ENCODE measurements at places on chromosomes 1 and 21.

GRCh38 chr1:26991310-26992116 lies 2.0 kb upstream of the TRNP1 start:
- DNase-seq, result no peak

DNA sequence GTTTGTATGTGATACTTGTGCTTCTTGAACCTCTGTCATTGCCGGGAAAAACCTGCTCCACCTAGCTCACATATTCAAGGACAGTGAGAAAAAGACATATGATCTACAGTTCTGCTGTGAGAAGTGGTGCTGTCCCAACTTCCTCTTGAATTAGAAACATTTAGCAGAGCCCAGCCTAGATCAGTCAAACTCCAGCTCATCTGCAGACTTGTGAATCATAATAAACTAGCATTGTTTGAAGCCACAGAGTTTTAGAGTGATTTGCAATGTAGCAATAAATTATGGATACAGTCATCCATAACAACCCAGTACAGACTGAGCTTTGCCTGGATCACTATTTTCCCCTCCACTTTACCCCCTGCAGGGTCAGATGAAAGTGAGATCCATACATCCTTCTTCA lies 497.8 kb downstream of the PLA2G4A start:
- DNase-seq, result no peak

DNA sequence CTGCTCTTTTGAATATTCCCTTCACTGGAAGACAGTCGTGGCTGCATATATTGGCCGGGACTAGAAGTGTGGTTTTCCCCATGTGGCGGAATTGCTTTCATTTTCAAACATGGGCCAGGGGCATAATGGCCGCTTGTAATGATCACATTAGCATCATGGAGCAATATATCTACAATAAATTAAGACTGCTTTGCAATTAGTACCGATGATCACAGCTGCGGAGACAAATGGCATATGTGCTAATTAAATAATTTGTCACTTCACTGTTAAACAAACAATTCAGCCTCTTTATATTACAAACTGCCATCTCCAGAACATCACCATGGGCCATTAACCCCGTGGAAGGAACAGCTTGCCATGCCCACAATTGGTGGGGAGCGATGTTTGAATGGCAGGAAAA lies 68.2 kb upstream of the OLIG2 start:
- DNase-seq, result no peak

- DNase-seq, result peak; percentile 28
Observed at GRCh38 chr1:192445839-192446489, 129.2 kb downstream of the RGS21 start.

DNA sequence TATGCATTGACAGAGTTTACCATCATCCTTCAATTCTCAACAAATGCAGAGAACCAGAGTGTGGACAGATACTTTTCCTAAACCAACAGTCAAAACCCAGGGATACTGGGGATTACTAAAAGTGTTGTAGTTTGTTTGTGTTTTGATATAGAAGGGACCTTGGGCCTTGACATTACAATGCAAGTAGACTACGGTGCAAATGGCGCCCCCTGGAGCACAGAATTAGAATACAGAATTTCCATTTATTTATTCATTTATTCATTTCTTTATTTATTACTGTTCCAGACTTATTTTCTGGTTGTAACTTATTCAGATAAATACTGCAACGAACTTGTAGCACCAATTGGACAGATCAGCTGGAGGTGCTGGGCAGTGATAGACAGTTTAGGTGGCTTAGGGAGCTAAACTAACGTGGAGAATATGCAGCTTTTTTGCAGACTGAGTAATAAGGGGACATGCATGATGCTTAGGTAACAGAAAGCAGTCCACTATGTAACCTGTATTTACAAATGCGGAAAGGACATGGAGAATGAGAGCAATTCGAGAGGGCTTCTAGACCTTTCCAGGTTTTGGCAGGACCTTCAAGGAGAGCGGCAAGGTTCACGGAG lies 42.6 kb downstream of the KIRREL1 start:
- DNase-seq, result no peak

GRCh38 chr1:41474490-41475271 lies 9.8 kb downstream of the EDN2 start:
- DNase-seq, result no peak

DNA sequence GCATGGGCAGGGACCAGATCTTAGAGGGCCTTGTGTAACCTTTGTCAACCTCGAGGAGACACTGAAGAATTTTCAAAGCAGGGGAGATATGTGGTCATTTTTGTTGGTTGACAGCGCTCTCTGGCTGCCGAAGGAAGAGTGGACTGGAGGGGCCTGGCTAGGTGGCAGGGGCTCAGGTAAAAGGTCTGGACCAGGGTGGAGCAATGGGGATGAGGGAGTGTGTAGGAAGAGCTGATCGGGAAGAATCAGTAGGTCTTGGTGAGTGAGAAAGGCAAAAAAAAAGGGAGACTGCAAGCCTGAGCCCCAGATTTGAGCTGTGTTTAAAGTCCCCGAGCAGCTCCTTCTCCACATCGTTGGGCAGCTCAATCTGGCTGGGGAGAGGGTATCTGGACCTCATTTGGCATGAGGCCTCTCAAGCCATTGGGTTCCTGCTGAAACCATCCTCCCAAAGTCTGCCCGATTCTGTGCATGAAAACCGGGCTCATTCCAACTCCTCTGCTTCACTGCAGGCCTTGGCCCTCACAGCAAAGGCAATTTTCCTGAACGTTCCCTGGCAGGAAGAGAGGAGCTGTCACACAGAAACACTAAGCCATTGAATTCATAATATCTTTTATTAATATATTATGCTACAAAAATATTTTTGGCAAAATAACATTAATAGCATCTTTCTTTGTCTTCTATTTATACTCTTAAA lies 237.1 kb downstream of the TRABD2B start:
- no peak for DNase-seq

DNA sequence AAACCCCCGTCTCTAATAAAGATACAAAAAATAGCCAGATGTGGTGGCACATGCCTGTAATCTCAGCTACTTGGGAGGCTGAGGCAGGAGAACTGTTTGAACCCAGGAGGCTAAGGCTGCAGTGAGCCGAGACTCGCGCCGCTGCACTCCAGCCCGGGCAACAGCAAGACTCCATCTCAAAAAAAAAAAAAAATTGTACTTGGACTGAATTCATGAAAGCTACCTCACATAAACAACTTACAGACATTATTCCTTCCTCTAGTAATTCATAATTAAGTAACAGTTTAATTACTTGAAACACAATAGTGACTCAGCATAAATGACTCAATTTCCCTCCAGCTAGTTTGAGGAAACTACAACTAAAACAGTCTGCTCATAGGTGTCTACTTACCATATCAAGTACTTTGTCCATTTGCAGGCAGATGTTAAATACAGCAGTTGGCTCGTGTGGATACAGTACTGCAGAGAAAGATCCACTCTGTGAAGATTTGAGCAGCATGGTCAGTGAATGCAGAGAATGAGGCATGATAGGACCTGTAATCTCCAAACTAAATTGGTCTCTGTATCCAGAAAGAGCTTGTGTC lies 9.4 kb downstream of the DONSON start:
- DNase-seq, result no peak

DNA sequence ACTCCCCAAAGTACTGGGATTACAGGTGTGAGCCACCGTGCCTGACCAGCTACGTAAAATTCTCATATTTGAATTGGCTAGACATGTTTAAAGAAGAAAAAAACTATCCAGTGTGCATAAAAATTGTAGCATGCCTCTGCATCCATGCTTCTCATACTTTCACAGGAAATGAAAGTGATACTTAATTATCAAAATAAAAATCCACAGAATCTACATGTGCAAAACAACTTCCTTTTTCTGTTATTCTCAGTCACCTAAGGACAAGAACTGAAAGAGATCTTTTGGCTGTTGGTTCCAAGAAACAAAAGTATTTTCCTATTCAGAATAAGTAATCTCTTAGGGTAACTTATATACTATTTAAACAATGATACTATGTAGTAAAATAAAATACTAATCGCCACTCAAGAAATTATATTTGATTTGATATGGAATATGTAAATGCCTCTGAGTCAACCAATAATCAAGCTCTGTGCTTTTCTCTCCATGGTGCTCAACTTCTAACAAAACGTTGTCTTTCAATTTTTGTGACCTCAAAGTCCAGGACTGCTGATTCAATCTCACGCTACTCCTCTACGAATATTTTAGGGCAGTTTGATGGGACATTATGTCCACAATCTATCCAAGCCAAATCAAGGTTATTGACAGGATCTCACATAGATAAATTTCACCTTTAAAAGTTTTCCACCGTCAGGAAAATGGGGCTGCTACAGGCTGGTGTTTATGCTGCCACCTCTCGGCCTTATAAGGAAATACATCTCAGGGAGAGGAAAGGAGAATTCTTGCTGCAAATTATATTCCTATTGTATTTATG lies 102.7 kb downstream of the ZNF281 start:
- DNase-seq, result no peak

DNA sequence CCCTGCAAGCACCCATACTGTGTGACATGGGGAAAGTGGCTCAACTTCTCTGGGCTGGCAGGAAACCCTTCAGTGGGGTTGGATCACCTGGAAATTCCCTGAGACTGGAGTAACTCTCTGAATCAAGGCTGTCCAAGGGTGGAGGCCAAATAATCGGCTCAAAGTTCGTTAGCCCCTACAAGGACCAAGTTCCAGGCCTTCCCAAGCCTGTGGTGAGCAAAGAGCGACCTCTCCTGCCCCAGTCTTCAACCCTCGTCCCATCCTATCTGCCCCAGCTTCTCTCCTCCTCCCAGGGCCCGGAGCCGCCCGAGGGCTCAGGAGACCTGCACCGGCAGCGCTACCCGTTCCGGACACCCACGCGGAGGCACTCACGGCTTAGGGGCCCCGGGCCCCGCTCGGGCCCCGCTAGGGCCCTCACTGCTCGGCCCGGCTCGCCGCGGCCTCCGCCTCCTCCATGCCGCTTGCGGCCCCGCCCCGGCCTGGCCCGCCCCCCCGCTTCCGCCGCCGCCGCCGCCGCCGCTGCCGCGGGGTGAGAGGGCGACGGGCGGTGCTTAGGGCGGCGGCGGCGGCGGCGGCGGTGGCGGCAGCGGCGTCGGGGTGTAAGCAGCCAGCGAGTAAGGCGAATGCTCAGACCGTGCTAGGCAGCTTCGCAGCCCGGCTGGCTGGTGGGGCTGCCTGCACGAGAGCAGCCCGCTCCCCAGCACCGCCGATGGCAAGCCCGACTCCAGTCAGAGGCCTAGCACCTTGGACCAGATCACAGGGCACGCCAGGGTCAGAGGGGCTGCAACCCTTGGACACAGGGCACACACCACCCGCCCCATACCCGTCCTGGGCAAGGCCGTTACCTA lies at the start of gene POMGNT1:
Gene POMGNT1, minus strand, starts transcription at position 471 of the 848 bp plus-strand sequence. CDS start 613 bp downstream, outside the sequence.
- peak; percentile 60 for DNase-seq

- DNase-seq, result no peak
Observed at GRCh38 chr21:33265664-33266049, 510 bp upstream of the IL10RB start.

DNA sequence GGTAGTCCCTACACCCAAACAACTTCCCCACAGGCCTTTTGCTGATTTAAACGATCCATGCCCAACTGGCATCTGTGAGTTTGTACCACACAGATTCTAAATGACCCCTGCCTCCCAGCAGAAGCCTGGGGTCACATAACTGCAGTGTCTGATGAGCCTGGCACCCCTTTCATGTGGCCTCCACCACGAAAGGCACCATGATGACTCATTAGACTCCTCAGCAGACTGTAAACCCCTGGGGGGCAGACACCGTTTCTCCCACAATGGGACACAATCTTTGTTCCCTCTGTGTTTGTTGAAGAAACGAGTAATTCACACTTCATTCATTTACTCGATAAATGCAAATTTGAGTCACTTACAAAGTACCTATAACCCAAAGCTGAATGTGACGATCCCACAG lies 81.6 kb downstream of the CCDC185 start:
- no peak for DNase-seq

DNA sequence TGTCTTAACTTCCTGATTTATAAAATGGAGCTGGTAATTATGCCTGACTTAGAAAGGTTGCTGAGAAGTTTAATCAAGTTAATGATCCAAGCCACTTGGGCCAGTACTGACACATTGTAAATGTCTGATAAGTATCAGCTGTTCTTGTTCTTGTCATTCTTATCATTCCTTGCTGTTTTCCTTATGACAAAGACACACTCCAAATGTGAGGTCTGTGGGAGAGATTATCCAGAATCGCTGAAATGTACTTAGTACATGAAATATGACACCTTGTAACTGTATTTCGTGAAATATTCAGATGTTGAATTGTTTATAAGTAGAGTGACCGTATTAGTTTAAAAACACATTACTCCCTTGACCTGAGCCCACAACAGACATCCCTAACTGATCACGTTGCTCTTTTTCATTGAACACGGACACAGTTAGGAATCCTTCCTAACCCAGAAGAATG lies 6.1 kb downstream of the AADACL4 start:
- no peak for DNase-seq

DNA sequence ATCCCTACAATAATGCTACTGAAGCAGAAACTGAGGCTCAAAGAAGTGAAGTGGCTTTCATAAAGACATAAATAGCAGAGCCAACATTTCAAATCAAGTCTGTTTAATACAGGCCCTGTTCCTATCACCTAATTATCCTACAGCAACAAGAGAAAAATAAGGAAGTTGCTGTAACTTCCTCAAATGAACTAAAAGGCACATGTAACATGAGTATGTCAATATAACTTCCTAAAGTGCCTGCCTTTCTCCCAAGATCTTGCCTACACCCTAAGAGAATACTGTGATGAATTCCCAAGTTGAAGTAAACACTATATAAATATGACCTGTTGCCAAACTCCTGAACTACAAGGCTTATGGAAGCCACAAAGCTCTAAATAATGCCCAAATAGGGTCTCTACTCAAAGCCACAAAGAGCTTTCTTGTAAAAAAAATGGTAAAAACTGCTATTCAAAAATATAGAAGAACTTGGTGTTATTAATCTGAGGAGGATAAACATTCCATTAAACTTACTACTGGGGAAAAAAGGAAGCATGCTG lies 8.6 kb downstream of the BEND5 start:
- DNase-seq, result no peak

- no peak for DNase-seq
Observed at GRCh38 chr1:30920827-30921226, 12.3 kb upstream of the SDC3 start.

DNA sequence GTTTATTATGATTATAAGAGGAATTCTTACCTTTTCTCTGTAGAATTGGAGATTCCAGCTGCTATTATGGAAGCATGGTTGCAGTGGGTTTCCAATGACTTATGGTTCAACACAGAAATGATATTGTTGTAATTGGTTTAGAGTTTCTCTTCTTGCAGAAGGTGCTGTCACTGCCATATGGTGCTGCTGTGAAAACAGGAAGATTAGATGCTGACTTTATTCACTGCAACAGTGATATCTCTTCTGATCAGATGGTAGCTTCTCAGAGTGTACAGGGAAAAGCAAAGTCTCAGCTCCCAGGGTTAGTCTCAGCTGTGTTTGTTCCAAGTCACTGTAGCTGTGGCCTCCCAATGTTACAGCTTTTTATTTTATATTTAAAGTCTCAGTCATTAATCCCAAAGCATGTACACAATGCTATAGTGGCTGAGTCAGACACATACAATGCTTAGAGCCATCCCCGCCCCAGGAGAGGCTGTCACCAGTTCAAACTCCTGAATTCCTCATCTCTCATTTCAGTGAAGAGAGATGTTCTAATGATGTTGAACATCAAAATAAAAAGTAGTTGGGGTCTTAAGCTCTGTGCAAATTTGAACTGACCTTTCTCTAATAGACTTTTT lies 42.7 kb upstream of the RGS2 start:
- DNase-seq, result no peak

All from T-helper 1 cell (primary cell).